ENCODE measurements at places on chromosomes 1 and 21.

DNA sequence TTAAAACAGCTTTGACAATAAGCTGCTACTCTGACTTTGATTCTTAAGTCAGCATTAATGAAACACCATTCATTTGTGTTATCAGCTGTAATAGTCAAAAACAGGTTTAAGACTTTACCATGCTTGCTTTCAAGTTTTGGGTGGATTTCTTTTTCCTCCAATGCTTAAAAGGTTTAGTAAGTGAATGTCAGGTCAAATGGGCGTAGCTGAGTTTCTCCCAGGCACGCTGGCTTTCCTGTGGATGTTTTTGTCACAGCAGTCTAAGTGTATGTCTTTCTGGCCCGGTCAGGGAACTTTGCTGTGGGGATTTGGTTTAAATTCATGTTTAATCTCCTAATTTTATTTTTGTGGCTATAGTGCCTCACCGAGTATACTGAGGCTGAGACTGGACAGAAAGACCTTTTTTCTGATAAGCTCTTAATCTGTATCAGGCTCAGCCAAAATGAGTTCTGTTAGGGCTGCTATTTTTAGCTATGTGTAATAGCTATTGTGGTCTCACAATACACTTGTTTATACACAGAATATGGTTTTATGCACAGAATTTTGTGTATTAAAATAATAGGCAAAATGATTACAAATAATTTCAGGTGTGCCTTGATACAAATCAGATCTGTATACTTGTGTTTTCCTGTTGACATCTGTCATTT, 292.8 kb downstream of the DISC1 start:
- no peak for DNase-seq

- no peak for DNase-seq
Measured at GRCh38 chr1:223066415-223066814, 76.6 kb downstream of the TLR5 start.

GRCh38 chr1:169472738-169473137, 13.0 kb downstream of the SLC19A2 start:
- no peak for DNase-seq

DNA sequence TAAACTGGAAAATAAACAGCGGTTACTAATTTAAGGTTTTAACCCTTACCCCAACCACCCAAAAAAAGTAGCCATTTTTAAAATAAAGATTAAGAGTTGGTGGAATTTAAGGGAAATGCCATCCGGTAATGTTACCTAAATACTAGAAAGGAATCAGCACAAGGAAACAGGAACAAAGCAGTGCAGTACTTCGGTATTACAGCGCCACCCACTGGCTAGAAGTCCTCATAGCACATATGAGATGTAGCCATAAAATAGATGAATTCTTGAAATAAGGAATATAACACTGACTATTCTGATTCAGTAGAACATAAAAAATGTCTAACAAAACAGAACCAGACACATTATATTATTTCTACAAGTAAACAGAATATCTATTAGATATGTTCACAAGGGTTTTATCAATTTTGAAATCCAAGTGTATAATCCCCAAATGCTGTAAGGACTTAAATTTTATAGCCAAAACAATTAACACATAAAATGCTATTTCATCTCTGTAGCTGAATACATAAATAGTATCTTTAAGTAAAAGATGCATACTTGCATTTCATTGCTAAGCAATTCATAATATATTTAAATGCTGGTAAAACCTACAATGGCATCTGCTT, 58.8 kb downstream of the FRRS1 start:
- peak; percentile 42 for DNase-seq

DNA sequence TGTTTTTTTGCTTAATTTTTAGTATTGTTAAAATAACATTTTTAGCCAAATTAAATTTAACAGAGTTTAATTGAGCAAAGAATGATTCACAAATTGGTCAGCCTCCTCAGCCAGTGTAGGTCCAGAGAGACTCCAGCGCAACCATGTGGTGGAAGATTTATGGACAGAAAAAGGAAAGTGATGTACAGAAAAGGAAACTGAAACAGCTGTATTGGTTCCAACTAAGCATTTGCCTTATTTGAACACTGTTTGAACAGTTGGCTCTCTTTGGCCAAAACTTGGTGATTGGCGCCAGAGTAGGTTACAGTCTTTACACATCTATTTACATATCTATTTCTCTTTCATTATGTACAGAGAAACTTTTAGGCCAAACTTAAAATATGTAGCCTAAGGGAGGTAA, 19.4 kb downstream of the RPS6KC1 start:
- DNase-seq, result no peak

DNA sequence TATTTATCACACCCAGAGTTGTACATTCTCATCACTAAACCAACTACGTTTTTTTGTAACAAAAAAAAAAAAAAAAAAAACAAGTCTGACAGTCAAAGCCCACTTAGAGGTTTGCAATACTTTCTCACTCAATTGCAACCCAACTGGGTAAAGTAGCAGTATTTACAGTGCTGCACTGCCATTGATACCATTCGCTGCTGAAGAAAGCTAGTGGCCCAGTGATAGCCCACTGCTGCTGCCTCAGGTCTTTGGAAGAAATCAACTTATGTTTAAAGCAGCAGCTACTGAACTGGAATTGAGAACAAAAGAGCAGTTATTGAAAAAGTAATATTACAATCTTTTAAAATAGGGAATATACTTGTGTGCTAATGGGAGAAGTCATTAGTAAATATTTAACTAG, 2.7 kb downstream of the HNRNPU start:
- no peak for DNase-seq

GRCh38 chr1:23400324-23401114, 24.0 kb downstream of the TCEA3 start:
- no peak for DNase-seq

GRCh38 chr1:174946031-174946430, 53.7 kb upstream of the CACYBP start:
- DNase-seq, result no peak

DNA sequence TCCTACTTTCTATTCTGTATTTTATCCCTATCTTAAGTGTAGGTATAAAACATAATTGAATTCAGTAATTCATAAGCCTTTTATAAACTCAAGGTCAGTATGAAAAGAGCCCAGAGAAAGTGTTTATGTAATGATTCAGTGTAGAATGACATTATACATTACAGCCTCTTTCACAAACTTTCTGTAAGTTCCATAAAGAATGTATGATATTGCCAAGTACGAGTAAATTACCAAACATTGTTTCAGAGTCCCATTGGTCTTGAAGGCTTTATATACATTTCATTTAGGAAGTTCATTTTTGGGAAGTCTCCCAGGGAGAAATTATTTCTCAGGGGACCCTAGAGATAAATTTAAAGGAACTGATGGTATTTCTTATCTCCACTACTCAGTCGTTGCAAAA, 37.8 kb upstream of the VAMP3 start:
- no peak for DNase-seq

DNA sequence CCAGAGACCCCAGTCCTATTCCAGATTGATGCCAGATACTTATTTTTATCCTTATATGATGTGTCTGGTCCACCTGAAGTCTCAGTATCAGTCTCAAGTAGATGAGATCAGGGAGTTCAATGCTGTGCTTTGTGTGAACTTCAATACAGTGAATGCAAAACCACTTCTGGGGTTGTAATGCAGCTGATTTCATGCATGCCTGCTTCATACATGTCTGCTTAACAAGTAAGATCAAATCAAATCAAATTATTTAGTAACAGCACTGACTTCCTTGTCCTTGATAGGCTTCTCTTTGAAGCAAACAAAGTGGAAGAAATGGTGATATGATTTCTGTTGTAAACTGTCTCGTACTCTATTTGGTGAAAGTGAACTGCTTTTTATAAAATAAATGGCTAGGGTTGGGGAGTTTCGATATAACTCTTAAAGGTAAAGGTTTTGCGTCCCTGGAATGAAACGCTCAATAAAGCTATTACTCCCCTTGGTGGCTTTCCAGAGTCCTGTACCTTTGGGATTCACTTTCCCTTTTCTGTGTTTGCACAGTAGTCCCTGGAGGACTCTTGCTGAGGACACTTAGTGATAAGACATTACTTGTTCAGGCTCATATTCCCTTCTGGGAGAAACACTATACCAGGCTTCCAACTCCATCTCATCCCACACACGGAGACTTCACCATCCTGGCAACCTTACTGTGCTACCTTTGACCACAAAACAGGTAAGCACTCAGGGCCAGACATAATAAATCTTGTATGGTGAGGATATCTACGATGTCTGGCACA, 59.3 kb downstream of the FH start:
- DNase-seq, result no peak

- no peak for DNase-seq
Measured at GRCh38 chr1:182786223-182786994, 3.2 kb upstream of the NPL start.

GRCh38 chr1:207822602-207823451, 71.0 kb downstream of the CD46 start:
- peak; percentile 26 for DNase-seq

DNA sequence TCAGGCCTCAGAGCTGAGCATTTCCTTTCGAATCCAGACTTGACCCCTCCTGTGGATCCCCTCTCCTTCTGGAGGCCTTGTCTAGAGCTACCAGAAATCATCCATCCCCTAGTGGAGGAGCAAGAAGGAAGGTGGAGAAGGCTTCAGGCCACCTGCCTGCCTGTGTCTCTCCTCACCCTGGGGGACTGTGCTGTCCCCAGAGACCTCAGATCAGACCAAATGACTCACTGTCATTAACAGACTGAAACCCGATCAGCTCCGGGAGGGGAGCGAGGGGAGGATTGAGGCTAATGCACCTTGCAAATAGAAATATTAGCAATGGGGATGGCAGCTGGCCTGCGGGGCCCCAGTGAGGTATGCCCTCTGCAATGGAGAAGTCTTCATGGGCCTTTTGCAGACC, 2.1 kb downstream of the MYBPH start:
- DNase-seq, result no peak

DNA sequence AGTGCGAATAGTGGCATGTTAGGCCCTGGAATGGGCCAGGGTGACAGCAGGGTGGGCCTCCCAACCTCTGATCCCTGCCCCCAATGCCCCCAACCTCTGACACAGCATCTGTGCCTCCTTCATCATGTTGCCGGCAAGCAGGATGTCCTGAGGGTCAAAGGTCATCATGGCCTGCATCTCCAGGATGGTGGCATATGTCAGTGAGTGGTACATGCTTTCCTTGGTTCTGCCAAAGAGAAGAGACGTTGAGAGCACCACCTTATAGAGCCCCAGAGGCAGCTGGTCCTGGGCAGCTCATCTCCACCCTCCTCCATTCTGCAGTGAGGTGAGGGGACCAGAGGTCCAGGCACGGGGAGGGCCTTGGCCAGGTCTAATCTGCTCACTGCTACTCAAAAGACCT, 17.6 kb downstream of the TTC39A start:
- no peak for DNase-seq

DNA sequence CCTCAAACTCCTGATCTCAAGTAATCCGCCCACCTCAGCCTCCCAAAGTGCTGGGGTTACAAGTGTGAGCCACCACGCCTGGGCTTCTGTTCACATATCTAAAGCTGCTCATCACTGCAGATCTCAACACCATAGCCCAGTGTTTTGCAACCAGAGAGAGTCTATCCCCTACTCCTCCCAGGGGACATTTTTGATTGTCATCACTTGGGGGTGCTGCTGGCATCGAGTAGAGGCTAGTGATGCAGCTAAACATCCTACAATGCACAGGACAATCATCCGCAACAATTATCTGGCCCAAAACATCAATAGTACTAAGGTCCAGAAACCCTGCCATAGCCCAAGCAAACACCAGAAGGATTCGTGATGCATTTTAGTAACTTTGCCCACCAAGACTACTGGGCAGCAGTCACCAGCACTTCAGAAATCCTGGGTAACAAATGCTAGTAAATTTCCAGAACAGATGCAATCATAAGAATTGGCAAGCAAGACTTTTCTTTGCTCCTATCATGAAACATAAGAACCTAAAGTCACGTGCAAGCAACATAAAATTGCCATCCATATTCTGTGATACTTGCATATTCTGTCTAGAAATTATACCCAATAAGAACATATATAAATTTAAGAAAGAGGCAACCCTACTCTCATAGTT, 159.2 kb downstream of the APP start:
- DNase-seq, result no peak

DNA sequence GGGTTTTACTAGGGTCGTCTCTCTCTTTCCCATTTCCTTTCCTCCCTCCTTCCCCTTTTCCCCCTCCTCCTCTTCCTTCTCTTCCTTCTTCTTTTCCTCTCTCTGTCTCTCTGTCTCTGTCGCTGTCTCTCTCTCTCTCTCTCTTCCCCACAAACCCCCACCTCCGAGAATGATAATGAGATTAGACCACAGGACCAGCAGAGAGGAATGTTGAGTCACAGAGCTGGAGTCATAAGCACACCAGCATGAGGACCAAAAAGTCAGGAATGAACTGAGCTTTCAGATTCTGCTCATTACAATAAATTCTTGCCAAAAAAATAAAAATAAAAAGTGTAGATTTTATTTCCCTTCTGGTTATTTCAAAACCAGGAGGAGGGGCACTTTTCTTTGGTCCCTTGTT, 377.4 kb downstream of the LTN1 start:
- no peak for DNase-seq

DNA sequence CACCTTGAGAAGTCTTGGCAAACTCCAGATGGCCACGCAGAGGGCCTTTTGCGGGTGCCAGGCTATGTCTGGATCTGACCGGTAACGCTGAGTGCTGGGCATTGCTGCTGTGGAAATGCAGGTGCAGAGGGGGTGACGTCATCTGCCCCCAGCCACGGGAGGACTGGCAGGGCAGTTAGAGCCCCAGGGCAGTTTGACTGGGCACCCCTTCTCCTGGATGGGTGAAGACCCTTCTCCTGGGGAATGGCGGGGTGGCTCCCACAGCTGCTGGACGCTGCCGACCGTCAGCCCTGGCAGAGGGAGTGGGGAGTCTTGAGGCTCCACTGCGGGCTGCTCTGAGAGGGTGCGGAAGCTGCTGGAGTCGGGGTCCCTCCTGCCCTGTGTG, 12.6 kb upstream of the EDN2 start:
- DNase-seq, result no peak

- no peak for DNase-seq
Measured at GRCh38 chr1:30418939-30419720, 304.3 kb downstream of the MATN1 start.

DNA sequence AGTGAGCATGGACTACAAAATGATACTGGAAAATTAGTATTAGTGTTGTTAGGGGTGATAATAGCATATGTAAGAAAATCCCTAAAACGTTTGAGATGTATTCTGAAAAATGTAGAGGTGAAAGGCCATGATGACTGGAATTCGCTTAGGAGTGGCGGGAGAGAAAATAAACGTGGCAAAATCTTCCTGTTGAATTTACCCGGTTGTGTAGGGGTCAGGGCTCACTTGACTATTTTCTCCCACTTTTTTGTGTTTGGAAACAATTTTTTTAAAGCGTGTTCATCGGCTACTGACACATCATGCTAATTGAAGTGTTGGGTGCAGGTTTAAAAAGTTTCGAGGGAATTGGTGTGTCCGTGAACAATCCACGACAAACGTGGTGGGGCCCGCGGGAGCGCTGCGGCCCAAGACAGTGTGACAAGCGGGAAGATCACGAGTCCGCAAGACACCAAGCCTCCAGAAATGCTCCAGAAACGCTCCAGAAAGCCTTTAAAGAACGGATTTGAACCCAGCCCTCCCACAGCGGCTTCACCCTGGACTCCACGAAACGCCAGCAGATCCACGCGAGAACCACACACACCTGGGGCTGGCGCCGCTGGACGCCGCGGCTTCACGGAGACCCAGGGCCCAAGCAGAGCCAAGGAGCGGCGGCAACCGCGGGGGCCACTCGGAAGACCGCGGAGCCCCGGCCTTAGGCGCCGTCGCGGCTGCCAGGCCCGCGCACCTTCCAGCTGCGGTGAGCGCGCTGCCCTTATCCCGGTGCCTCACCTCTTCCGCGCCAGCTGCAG, 573 bp downstream of the PSMG1 start:
- DNase-seq, result no peak
